Fibroblast of skin of left biceps (primary cell): ENCODE measurements at places on chromosomes 7 and 10.

DNA sequence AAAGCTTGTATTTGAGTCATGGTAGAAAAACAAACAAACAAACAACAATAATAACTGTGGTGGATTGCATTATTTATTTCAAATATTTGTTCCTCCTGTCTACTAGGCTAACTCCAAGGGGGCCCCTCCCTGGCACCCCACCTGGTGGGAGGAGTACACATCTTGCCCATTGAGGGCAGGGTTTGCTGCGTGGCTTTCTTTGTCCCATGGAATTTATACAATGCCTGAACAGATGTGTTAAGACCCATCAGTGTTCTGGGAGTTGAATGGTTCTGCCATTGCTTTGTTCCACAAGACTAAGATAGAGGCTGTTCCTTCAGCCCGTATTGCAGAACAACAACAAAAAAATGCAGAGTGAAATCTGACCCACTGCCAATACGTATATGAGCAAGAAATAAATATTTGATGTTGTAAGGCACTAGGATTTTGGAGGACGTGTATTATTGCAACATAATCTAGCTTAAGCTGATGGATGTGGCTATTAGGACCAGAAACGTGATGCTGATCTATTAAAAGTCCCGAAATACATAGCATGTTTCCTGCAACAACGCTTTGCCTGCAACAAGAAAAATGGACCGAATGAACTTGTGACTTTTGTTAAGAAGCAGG, 119.1 kb upstream of the JCAD start:
- DNase-seq, result peak; percentile 92

GRCh38 chr10:77602913-77603533, 34.6 kb downstream of the KCNMA1 start:
- DNase-seq, result no peak

- no peak for DNase-seq
These were observed 30.6 kb downstream of the SMNDC1 start for GRCh38 chr10:110274072-110274627.

GRCh38 chr7:115293628-115294240, 371.8 kb downstream of the MDFIC start:
- DNase-seq, result no peak

DNA sequence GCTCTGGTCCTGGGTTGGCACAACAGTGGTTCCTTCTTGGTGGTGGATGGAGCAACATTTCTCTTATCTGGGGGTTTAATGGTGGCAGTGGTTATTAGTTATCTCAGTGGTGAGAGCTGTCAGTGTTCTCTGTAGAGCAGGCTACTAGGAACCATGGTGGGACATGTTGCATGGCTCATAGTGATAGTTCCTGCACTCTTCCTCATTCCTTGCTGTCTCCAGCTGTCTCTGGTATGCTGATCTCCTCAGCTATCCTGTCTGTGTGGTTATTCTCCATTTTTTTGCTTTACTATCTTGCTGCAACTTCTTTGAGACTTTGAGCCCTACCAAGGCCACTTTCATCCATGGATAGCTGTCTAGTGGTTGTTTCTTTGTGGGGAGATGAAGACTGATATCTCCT, 44.0 kb downstream of the CCDC7 start:
- no peak for DNase-seq

DNA sequence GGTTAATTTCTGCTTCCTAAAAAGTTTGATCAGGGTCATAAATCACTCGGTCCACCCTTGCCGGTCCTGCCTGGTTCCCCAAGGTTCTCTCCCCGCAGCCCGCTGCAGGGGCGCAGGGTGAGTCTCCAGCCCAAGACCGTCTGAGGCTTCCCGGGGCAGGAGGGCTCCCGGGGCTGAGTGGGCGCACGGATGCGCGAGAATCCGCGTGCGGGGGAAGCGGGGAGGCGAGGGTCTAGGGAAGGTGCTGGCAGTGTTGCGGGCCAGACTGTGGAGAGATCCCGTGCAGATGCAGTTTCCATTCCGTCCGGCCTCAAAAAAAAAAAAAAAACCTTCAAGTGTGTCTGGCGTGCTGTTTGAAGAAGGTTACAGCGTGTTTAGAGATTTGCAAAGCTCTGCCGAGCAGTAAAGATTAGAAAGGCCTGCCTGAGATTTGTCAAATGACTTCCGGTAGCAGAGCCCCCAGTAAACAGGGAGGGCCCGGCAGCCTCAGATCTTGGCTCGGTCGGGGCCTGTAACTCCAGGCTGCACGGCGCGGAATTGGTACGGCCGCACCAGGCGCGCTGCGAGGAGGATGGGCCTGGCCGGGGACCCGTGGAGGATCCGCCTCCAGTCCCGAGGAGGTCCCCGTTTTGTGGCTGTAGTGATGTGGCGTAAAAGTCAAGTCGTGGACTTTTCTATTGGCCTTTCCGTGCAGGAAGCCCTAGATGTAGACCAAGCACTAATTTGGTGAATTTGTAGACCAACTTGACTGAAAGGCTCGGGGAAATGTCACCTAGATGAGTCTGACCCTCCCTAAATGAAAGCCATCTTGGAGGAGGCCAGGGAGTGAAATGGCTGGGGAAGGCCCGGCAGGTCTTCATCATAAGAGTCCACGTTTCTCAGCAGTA, 293.2 kb upstream of the NFE2L3 start:
- no peak for DNase-seq

DNA sequence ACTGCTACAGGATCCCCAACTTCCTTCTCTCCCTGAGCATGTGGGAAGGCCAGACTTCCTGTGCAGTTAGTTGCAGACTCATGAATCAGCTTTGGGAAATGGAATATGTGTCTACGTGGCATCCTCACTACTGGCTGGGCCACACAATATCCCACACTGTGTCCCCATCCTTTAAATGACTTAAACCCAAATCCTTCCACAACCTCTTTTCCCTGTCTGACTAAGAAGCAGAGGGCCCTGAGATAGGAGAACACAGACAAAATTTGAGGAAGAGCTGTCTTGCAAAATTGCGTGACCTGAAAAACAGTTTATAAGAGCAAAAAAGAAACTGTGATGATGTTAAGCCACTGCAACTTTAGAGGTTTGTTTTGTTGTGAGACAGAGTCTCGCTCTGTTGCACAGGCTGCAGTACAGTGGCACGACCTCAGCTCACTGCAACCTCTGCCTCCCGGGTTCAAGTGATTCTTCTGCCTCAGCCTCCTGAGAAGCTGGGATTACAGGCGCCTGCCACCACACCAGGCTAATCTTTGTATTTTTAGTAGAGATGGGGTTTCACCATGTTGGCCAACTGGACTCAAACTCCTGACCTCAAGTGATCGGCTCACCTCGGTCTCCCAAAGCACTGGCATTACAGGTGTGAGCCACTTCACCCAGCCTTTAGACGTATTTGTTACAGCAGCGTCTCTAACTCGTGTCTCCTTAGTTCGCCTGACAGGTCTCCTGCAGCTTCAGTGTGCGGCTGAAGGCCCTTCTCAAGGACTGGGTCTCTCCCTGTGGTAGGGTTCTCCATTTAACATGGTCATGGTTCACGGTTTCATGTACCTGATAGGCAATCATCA, 46.9 kb upstream of the SFMBT2 start:
- no peak for DNase-seq

- DNase-seq, result no peak
These were observed 945 bp downstream of the ADO start for GRCh38 chr10:62805231-62806099.

DNA sequence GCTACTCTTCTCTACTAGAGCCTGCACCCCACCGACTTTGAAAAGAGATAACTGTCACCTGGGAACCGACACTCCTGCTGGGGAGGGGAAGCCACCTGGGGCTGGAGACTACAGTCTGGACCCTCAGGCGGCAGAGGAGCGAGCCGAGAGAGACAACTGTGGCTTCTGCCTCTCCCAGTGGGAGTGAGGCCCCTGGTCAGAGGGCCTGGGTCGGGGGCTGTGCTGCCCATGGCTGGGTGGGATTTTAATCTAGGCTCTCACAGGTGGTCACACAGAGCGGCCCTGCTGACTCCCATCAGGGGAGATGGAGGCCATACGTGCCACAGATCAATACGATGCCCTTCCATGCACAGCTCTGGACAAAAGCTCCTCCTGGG, 372.1 kb downstream of the DNAJB6 start:
- no peak for DNase-seq

- DNase-seq, result no peak
These were observed 134.0 kb downstream of the PAXIP1 start for GRCh38 chr7:154868921-154869320.

GRCh38 chr7:100402241-100402640, 26.3 kb downstream of the ZCWPW1 start:
- DNase-seq, result no peak

GRCh38 chr10:115831016-115831415, 442.0 kb downstream of the GFRA1 start:
- DNase-seq, result no peak

- no peak for DNase-seq
These were observed 55.6 kb upstream of the DLX6 start for GRCh38 chr7:96949766-96950165.

GRCh38 chr7:112162142-112162766, 43.9 kb downstream of the DOCK4 start:
- no peak for DNase-seq

GRCh38 chr10:97515271-97515978, 16.7 kb downstream of the UBTD1 start:
- DNase-seq, result no peak

DNA sequence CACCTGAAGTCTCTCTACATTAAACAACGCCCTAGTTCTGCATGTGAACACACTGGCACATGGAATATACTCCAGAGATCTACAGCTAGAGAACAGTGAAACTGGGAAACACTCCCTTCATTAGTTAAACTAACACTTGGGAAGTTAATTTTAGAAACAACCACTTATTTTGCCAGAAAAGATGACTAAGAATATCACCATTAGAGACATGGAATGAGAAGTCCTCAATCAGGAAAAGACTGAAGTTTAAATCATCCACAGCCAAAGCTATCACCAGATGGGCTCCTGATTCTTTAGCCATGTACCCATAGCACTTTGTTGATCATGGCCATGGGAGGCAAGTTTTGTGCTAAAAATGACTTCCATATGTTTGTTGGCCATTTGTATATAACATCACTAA, 719.5 kb downstream of the KCNMA1 start:
- no peak for DNase-seq

- no peak for DNase-seq
These were observed 90.8 kb downstream of the KIAA1217 start for GRCh38 chr10:24299578-24300260.

DNA sequence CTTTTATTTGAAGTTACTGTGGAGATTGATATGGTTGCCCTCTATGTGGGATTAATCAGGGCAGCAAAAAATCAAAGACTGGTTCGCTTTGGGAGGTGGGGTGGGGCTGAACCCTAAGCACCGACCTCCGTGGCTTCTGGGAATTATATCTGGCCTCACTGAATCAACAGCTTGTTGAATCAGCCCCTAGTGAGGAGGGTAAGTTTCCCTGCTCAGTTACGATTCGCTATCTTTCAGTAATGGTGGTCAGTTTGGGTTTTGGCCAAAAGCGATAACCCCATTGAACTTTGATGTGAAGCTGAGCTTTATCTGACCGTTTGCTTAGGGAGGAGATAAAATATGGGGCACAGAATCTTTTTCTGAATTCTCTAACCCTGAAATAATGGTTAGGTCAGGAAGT, 16.6 kb upstream of the ARPC1A start:
- DNase-seq, result no peak

GRCh38 chr10:2825841-2826240, 241.5 kb upstream of the PFKP start:
- no peak for DNase-seq

DNA sequence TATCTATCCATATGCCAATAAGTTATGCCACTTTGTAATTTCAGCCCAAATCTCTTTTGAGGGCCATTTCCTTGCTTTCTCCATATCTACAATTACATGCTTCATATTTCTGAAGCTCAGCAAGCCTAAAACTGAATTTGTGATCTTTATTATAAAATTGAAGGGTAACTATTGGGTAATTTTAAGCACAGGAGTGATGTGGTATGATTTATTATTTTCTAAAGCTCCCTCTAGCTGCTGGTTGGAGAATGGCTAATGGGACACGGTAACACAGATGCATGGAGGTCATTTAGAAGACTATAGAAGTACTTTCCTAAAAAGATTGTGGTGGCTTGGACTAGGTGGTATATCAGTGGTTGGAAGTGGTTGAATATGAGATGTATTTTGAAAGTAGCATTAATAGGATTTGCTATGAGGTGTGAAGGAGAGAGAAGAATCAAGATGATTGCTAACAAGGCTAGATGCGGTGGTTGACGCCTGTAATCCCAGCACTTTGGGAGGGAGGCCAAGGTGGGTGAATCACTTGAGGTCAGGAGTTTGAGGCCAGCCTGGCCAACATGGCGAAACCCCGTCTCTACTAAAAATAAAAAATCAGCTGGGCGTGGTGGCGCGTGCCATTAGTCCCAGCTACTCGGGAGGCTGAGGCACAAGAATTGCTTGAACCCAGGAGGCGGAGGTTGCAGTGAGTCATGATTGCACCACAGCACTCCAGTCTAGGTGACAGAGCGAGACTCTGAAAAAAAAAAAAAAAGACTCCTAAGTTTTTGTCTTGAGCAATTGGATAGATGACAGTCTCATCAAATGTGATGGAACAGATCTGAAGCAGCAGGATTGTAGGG, 13.9 kb downstream of the KLHDC10 start:
- DNase-seq, result no peak

DNA sequence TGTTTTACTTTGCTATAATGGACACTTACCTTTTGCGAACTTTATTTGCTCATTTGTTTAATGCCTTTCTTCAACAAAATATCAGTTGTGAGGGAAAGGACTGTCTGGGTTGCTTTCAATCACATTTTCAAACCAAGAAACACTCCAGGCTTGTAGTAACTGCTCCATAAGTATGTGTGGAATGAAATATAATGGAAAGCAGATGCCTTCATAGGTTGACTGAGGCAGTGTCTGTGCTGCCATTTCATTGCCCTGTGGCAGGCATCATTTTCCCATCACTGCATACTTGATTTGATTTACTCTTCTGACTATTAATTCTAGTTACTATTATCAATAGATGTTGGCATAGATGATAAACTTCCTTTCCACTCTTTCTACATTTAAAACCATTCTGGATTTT, 762.3 kb downstream of the CNTNAP2 start:
- no peak for DNase-seq

- DNase-seq, result no peak
These were observed 62.3 kb downstream of the CREB5 start for GRCh38 chr7:28474640-28475039.

DNA sequence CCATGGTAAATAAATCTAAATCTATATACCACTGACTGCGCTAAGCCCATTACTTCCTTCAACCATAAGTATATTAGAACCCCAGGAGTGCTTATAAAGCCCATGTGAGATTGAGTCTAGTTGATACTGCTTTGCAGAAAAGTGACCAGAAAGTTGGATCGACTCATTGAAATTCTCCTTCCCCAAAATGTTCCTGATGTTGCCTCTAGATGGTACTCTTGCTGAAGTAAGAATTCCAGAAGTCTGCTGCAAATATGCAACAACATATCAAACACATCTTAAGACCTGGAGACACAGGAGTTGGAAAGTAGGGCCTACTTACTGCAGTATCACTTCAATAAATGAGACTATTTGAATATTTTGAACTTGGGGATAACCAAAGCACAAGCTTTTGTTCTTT, 550.8 kb downstream of the IPMK start:
- DNase-seq, result no peak

DNA sequence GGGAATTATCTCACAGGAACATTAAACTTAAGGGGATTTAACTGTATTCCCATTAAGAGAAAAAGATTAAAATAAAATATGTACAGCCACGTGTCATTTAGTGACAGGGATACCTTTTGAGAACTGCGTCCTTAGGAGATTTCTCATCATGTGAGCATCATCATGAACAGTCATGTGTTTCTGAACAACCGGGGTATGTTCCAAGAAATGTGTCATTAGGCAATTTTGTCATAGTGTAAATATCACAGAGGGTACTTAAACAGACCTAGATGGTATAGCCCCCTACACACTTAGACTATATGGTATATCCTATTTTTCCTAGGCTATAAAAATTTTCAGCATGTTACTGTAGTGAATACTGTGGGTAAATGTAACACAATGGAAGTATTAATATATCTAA, 840.3 kb downstream of the CNTNAP2 start:
- DNase-seq, result no peak
